Endothelial cell of coronary artery (primary cell): ENCODE measurements at places on chromosomes 16 and 17. TPM values are rescaled to one million over a fixed set of nuclear protein-coding genes. Genes with fewer than 3 reads are reported as not detected.

MMP25 gene
- under 0.01 TPM in 2 replicates for total RNA-seq

CFAP97D1 gene
- total RNA-seq, result under 0.01 TPM in 1 of 2 replicates, not detected in the other

GAST gene
- total RNA-seq, result not detected in 2 replicates

GPATCH8 gene
- 12.1 and 14.3 TPM in 2 replicates for total RNA-seq

CSF3 gene
- 0.47 and 1.5 TPM in 2 replicates for total RNA-seq

CAPNS2 gene
- 1.5 and 2.9 TPM in 2 replicates for total RNA-seq

KCNJ12 gene
- 1.2 and 2.3 TPM in 2 replicates for total RNA-seq

FOXN1 gene
- not detected in 2 replicates for total RNA-seq

TIMM22 gene
- total RNA-seq, result 14.2 and 17.4 TPM in 2 replicates

EFCAB13 gene
- total RNA-seq, result 4.0 and 6.0 TPM in 2 replicates

CPNE7 gene
- total RNA-seq, result 16.1 and 17.6 TPM in 2 replicates

SRCIN1 gene
- total RNA-seq, result under 0.01 TPM in 2 replicates

PRSS53 gene
- 0.45 and 1.8 TPM in 2 replicates for total RNA-seq

CMTM2 gene
- 0.09 TPM in 1 of 2 replicates, not detected in the other for total RNA-seq

CCL14 gene
- total RNA-seq, result 6.1 and 7.1 TPM in 2 replicates

CES3 gene
- 0.09 and 0.19 TPM in 2 replicates for total RNA-seq

FTO gene
- total RNA-seq, result 55.6 and 67.2 TPM in 2 replicates

HID1 gene
- 8.3 and 11.5 TPM in 2 replicates for total RNA-seq

IRX5 gene
- total RNA-seq, result 0.09 and 0.85 TPM in 2 replicates

AXIN2 gene
- total RNA-seq, result 2.3 and 4.9 TPM in 2 replicates

KRTAP4-3 gene
- total RNA-seq, result not detected in 2 replicates

GAS7 gene
- not detected in 2 replicates for total RNA-seq

MAP2K6 gene
- total RNA-seq, result 2.5 and 4.0 TPM in 2 replicates

ZG16 gene
- not detected in 2 replicates for total RNA-seq

GDPD1 gene
- 2.5 and 2.6 TPM in 2 replicates for total RNA-seq

CEP20 gene
- total RNA-seq, result 17.9 and 18.0 TPM in 2 replicates
